Naive B cell (primary cell): ENCODE measurements at places on chromosomes 3 and 15.

GRCh38 chr15:44662478-44663409, 718 bp downstream of the SPG11 start:
- DNase-seq = peak; percentile 85

DNA sequence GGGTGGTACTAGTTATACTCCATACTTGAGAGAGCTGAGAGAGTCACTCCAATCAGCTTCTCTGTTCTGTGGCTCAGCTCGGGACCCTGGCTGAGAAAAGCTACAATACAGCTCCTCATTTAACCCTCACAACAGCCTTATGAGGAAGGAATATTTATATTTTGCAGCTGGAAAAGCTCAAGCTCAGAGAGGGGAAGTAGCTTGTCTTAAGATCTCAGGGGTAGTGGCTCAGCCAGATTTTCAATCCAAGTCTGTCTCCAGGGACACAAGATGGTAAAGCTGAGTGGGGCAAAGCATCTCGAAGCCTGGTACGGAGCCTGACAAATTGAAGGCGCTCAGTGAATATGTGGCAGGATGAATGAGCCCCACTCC, 14.8 kb downstream of the SCAMP2 start:
- no peak for DNase-seq

DNA sequence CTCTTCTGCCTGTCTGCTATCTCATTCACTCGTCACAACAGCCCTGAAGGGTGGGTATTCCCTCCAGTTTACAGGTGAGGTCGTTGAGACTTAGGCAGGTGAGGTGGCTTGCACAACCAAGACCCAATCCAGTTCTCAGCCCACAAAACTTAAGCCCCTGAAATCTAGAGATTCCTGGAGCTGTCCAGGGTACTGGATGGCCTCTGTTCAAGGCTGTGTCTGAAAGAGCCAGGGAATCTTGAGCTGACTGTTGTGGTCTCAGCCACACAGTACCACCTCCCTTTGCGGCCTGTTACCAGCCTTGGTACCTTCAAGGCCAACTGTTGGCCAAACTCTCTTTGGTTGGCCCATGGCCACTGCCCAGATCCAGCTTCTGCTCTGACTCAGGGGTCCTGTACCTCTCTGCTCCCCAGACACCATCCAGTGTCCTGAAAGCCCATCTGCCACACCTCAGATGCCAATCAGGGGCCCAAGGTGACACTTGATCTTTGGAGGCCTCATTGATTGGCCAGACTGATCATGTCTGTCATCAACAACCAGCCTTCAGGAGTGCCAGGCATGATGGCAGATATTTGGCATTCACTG, 10.9 kb upstream of the FAM107A start:
- no peak for DNase-seq

- peak; percentile 36 for DNase-seq
Measured at GRCh38 chr3:27632431-27633223, 89.5 kb downstream of the EOMES start.

DNA sequence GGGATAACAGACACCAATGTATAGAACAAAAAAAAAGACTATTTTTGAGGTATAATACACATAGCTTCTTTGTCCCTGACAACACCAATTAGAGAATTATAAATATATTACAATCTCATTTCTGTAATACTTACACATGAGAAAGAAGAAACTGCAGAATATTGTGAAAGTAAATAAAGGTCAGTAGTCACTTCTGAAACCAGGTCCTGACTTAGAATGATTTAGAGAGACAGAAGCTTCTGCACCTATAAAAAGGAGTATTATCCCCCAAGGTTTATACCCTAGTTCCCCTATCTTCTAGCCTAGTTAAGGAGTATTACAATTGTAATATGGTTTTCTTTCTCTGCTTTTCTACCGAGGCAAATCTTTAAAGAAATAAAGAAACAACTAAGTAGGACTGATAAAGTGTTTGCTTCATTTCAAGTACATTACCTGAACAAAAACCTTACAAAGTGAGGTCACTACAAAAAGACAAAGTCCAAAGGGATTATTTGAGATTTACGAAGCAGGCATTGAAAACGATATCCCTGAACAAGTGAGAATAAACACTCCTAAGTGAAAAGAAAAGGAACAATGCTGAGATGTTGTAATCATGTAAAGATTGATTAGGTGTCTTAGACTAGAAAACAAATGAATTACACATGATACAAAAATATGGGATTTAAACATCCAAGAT, 103.0 kb downstream of the GBE1 start:
- DNase-seq = no peak

GRCh38 chr15:52559575-52559974, 9.3 kb downstream of the ARPP19 start:
- DNase-seq = no peak
